ENCODE measurements at places on chromosomes 2 and 18.

GRCh38 chr2:65003037-65003436 is 13.8 kb downstream of the SLC1A4 start:
- no peak overlapping the region for H3K27ac ChIP-seq
- no peaks in the 10 kb centered on the region for H3K27me3 ChIP-seq
- no peak for DNase-seq
- peaks cover 25% of the 10 kb centered on the region for H3K36me3 ChIP-seq
- H3K4me3 ChIP-seq = no peak overlapping the region
- H3K4me1 ChIP-seq = peaks cover 32% of the 10 kb centered on the region

DNA sequence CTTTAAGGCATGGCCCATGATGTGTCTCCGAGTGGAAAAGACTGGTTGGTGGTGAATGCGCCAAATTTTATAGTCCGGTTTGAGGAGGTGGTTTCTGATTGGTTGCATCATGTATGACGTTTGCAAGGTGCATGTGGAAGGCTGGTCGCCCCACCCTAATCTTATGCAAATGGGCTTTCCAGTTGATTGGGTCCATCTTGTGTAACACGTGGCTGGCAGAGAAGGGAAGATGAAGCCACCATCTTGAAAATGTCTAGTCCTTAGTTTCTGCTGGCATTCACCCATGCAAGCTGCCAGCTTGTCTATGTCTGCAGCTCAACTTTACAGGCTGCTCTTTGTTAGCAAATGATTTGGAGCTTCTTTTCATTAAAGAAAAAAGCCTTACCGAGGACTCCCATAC is 132.2 kb downstream of the PIK3C3 start:
- no peak overlapping the region for H3K27ac ChIP-seq
- no peak for DNase-seq
- peaks cover 8% of the 10 kb centered on the region for H3K36me3 ChIP-seq
- H3K4me1 ChIP-seq = no peaks in the 10 kb centered on the region
- no peak overlapping the region for H3K4me3 ChIP-seq

- no peak overlapping the region for H3K27ac ChIP-seq
- no peaks in the 10 kb centered on the region for H3K27me3 ChIP-seq
- DNase-seq = no peak
- H3K36me3 ChIP-seq = no peaks in the 10 kb centered on the region
- H3K4me1 ChIP-seq = no peaks in the 10 kb centered on the region
- H3K4me3 ChIP-seq = no peak overlapping the region
Measured at GRCh38 chr2:227252831-227253230, 72.2 kb upstream of the MFF start.

GRCh38 chr2:216807857-216808272 is 52.0 kb downstream of the TNP1 start:
- no peaks in the 10 kb centered on the region for H3K27me3 ChIP-seq
- H3K36me3 ChIP-seq = no peaks in the 10 kb centered on the region
- no peak overlapping the region for H3K4me3 ChIP-seq

- no peaks in the 10 kb centered on the region for H3K4me1 ChIP-seq
- no peaks in the 10 kb centered on the region for H3K36me3 ChIP-seq
Measured at GRCh38 chr2:56271275-56271674, 87.5 kb downstream of the CCDC85A start.

- H3K36me3 ChIP-seq = no peaks in the 10 kb centered on the region
- H3K27ac ChIP-seq = no peak overlapping the region
- DNase-seq = no peak
- no peak overlapping the region for H3K4me3 ChIP-seq
- no peaks in the 10 kb centered on the region for H3K4me1 ChIP-seq
Measured at GRCh38 chr2:22942441-22942840, 442.5 kb upstream of the KLHL29 start.

DNA sequence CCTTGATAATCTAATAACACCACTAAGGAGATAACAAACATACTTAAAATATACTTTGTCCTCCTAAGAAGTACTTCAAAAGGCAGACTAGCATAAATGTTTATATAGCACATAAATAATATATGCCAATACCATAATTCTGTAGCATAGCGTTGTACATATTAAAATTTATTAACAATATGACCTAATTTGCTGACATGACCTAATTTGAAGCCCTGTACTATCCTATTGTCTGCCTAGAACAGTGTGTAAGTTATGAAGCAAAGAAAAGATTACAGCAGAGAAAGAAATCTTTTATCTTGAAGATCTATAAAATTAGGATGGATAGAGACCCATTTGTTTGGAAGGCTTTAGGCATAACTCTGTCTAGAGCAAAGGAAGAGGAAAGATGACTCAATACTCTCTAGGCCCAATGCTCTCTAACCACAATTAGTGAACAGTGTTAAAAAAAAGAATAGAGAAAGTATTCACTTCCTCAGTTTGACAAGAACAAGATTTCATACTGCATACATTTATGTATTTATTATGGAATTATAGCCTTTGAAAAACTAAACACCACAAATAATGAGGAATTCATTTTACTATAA is 231.3 kb downstream of the ZRANB3 start:
- peaks cover 19% of the 10 kb centered on the region for H3K36me3 ChIP-seq
- H3K4me3 ChIP-seq = no peak overlapping the region

GRCh38 chr18:40577239-40577980 is 1377.6 kb upstream of the PIK3C3 start:
- no peak overlapping the region for H3K4me3 ChIP-seq
- peaks cover 2% of the 10 kb centered on the region for H3K27me3 ChIP-seq
- H3K4me1 ChIP-seq = no peaks in the 10 kb centered on the region
- H3K27ac ChIP-seq = no peak overlapping the region
- H3K36me3 ChIP-seq = no peaks in the 10 kb centered on the region

GRCh38 chr18:26342646-26343045 is 116.4 kb downstream of the TAF4B start:
- H3K27ac ChIP-seq = no peak overlapping the region
- DNase-seq = no peak
- peaks cover 28% of the 10 kb centered on the region for H3K4me1 ChIP-seq
- H3K27me3 ChIP-seq = no peaks in the 10 kb centered on the region
- H3K36me3 ChIP-seq = peaks cover 14% of the 10 kb centered on the region

DNA sequence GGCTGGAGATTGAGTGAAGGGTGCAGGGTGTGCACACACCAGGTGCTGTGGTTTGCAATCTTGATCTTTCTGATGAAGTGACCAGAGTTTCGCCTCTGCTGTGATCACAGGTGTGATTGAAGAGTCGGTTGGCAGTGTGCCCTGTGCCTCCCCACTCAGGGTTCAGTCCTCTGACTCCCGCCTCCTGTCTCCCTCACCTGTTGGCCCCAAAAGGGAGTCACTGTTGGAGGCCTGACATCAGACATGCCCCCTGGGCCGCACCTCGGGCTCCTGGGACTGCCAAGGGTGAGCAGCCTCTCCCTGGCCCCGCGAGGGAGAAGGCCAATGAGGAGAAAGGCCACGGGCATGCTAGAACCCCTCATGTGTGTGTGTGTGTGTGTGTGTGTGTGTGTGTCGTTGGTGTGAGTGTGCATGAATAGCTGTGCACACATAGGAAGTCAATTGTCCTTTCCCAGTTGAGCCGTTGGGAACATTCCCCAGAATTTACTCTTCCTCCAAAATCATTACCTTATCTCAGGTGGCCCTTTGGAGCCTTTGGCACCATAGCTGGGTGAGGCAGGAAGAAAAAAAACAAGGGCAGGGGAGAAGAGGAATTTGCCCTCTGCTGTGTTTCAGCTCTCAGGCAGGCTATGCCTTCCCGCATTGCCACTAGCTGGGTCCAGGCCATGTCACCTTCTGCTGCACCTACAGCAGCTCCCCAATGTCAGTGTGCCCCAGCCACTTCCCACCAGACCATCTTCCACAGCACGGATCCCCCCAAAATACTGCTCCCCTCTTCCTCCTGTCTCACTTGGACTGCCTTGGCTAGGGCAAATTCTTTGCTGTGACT is 78.1 kb upstream of the LAPTM4A start:
- no peak overlapping the region for H3K27ac ChIP-seq
- no peaks in the 10 kb centered on the region for H3K36me3 ChIP-seq
- H3K4me3 ChIP-seq = no peak overlapping the region
- DNase-seq = no peak
- peaks cover 46% of the 10 kb centered on the region for H3K4me1 ChIP-seq

DNA sequence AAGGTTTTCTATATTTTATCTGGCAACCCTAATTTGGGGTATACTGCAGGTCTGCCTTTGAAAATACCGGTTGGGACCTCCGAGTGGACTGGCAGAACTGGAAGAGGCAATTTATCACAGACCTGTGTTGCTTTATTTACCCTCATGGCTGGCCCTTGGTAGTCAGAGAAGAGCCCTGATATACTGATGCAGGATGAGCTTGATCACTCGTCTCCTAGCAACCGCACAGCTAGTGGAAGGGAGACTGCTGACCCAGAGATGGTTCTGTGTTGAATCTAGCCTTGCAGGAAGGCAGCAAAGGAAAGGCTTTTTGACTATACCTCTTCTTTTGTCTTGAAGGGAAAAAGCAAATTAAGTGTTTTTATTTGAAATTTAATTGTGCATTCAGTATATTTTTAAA is 154.7 kb downstream of the EML6 start:
- no peak overlapping the region for H3K4me3 ChIP-seq
- no peaks in the 10 kb centered on the region for H3K4me1 ChIP-seq
- no peak for DNase-seq

- peaks cover 41% of the 10 kb centered on the region for H3K4me1 ChIP-seq
- H3K27me3 ChIP-seq = no peaks in the 10 kb centered on the region
- H3K27ac ChIP-seq = peak overlapping the region; percentile 4
- peak; percentile 82 for DNase-seq
- peaks cover 58% of the 10 kb centered on the region for H3K36me3 ChIP-seq
- no peak overlapping the region for H3K4me3 ChIP-seq
Measured at GRCh38 chr2:217832987-217833386, 169.8 kb downstream of the TNS1 start.

- no peak overlapping the region for H3K27ac ChIP-seq
- peaks cover 3% of the 10 kb centered on the region for H3K36me3 ChIP-seq
- H3K27me3 ChIP-seq = no peaks in the 10 kb centered on the region
- DNase-seq = no peak
- no peak overlapping the region for H3K4me3 ChIP-seq
- H3K4me1 ChIP-seq = peaks cover 4% of the 10 kb centered on the region
Measured at GRCh38 chr18:25019086-25019860, 332.7 kb downstream of the ZNF521 start.
